Placental epithelial cell (primary cell): ENCODE measurements at places on chromosomes 4 and X. TPM values are rescaled to one million over a fixed set of nuclear protein-coding genes. Genes with fewer than 3 reads are reported as not detected.

The PAGE4 gene
- not detected in 2 replicates for total RNA-seq

The PALLD gene
- total RNA-seq = 89.1 and 130 TPM in 2 replicates

The IL13RA1 gene
- 16.9 and 23.5 TPM in 2 replicates for total RNA-seq

The CLDN34 gene
- not detected in 2 replicates for total RNA-seq

The CXCL11 gene
- not detected in 2 replicates for total RNA-seq

The XK gene
- total RNA-seq = 0.33 and 0.39 TPM in 2 replicates

The ASB12 gene
- not detected in 2 replicates for total RNA-seq

The LONRF3 gene
- total RNA-seq = not detected in 2 replicates

The CXCL3 gene
- not detected in 2 replicates for total RNA-seq

The PAGE5 gene
- not detected in 2 replicates for total RNA-seq

The NAP1L2 gene
- under 0.01 TPM in 1 of 2 replicates, not detected in the other for total RNA-seq

The CLTRN gene
- total RNA-seq = 0.43 and 0.79 TPM in 2 replicates

The USP17L29 gene
- total RNA-seq = not detected in 2 replicates

The ITM2A gene
- total RNA-seq = 0.33 and 0.79 TPM in 2 replicates
